Stromal cell of bone marrow (primary cell): ENCODE measurements at places on chromosomes 4 and X.

DNA sequence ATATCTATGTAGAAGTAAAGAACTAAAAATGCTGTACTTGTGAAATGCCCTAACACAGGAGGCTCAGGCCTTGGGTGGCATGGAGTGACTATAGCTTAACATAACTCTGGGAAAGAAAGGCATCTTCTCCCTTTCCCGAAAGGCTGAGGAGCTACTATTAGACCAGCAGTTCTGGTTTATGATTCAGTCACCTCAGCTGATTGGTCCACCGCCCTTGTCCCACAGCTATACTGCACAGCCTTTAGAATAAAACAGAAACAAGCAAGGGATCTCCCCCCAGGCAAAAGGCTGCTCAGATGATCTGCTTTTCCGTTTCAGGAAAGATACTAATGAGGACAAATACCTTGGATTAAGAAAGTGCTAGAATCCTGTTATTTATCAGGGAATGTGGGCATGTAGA lies 171.3 kb downstream of the SNCA start:
- DNase-seq: no peak

DNA sequence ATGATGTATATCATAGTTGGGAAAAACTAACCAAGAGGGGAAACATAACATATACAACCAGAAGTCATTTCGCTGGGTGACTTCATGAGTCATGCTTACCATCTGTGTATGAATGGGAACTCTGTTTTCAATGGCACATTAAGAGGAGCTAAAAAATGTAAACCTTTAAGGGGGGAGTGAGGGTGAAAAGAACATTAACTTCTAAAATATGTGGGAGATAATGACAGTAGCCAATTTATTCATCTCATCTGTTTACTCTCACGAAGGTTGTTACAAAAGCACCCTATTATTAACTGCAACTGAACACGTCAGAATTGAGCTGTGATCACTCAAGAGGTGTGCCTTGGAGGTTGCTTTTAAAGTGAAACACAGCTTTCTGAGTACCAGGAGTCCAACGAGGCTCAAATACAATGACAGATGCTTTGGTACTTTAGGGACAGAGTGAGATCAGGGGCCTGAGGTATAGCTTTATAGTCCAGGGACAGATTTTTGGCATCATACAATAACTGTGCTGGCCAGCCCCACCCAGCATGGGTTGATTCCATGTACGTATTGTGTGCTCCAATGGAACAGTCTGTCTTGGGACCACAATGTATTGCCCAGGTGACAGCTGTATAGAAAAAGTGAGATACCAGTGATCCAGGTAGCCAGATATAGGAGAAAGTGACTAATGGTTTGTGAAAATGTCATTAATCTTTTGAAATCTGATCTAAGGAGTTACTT lies 107.3 kb downstream of the AMMECR1 start:
- no peak for DNase-seq

GRCh38 chrX:101208152-101208905 lies 11.3 kb upstream of the DRP2 start:
- DNase-seq: no peak

GRCh38 chr4:7279902-7280301 lies 87.6 kb downstream of the SORCS2 start:
- no peak for DNase-seq
